ENCODE measurements at places on chromosomes 16 and 17.

DNA sequence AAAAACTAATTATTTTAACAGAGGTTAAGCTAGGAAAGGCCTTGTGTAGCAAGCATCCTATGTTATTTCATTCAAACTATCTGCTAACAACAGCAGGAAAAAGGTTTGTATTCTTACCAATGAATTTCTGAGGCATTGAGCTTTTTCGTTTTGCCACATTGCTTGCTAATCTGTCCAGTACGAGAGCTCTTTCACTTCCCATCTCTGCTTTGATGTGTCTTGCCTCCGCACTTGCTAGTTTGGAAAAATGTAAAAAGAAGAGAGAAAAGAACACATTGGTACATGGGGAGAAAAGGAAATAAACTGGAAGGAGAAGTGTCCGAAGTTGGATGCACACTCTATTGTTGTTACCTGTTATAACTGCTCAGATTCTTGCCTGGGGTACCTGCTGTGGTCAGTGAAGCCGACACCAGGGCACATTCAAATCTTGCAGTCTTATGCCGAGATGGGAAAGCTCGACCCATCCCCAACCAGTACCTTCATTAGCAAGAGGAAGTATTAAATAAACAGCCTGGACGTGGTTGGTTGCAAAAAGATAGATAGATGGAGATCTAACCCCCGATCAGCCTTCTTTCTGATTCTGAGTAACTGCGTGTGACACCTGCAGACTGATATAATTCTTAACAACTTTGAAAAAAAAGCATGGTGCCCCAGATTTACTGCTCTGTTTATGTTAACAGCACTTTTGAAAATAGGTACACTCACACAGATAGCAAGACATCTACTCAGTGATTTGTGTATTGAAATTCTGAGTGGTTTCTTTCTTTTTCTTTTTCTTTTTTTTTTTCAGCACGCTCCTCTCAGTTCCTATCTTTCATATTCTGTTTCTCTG lies 40.0 kb downstream of the GRB7 start:
- DNase-seq, result no peak

DNA sequence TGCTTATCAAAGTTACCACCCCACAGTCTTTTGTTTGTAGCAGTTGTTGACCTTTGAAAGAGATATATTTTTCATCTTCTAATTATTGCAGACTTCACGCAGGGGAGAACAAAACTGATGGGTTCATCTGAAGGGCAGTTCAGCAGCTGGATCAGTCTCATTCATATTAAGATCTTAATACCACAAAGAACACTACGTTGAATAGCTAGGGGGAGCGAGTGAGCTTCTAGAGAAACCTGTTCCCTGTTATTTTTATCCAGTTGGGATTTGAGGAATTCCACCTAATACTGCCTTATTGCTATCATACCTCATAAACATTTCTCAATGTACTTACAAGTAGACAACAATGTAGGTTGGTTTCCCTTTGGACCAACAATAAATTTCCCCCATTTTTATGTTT lies 306.1 kb upstream of the KIF2B start:
- DNase-seq, result no peak

GRCh38 chr17:74521701-74522201 lies 9.5 kb downstream of the CD300LB start:
- no peak for DNase-seq

DNA sequence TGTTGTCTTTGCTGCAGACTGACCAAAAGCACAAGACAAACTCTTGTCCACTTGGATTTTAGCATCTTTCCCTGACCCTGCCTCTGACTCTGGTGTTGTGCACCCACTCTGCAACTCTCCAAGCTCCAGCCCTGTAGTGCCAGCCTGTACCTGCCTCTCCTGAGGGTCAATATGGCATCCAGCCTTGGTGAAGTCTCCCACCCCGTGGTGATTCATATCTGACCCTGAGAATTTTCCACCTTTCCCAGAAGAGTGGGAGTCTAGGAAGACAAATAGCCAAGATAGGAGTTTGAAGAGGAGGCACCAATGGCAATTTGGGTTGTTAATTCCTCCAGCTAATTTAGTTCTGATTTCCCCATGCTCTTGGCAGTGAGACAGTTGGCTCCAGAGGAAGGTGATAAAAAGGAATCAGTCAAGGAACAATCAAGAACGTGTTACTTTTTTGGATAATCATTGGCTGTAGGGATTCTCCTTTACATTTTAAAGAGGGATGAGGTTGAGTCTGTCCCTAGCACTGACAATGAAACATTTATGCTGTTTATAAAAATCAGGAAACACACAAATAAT lies 416.0 kb downstream of the MAF start:
- DNase-seq, result no peak

GRCh38 chr16:11218604-11218962 lies 37.4 kb downstream of the SOCS1 start:
- DNase-seq, result no peak

DNA sequence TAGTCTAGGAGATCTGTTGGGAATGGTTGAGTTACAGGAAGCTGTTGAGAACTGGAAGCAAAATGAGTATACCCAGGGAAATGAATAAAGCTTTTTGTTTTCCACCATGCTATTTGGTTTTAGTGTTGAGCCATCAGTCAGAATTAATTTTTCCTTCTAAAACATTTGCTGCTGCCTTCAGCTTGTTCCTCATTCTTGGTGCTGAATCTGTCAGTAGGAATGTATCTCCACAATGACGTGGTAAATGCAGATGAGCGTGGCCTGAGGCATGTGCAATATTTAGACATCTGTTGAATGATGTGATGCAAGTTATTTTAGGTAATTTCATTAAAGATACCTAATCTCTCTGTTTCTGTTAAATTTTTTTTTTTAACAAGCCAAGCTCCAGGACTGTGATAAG lies 10.9 kb downstream of the HAPSTR1 start:
- DNase-seq, result no peak

DNA sequence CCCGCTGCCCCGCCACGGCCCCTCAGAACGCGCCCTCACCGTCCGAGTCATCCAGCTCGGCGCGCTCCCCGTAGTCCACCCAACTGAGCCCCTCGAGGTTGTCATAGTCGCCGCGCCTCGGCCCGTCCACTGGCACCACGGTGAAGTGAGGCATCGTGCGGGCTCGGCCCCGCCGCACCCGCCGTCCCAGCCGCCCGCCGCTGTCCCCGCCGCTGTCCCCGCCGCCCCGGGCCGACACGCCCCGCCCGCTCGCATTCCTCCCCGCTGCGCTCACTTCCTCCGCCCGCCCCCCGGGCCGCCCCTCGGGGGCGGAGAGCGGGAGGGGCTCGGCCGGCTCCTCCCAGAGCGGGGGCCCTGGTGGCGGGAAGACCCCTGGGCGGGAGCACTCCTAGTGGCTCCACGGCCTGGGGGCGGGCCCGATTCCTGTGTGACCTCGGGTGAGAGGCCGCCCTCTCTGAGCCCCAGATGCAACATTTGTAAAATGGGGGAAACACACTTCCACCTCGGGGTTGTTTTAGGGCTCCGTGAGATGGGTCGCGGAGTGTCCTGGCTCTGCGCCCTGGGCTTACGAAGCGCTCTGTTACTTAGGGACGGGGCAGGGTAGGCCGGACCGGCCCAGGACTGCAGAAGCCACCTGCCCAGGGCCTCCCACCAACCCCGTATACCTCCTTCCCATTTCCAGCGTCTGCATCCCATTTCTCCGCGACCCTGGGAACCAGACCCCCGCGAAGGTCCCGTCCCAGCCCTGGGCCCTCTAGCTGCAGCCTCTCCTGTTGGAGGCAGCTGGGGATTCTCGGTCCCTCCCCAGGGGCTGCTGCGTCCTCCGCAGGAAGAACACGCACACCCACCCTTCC lies at the start of gene SLC12A4:
TSS of gene SLC12A4 (minus strand) at position 238 of the 854 bp plus-strand sequence. CDS start at position 154, 84 bp downstream.
- DNase-seq, result peak; percentile 56

- DNase-seq, result no peak
Measured at GRCh38 chr17:15893658-15894024, 51.3 kb upstream of the ADORA2B start.

DNA sequence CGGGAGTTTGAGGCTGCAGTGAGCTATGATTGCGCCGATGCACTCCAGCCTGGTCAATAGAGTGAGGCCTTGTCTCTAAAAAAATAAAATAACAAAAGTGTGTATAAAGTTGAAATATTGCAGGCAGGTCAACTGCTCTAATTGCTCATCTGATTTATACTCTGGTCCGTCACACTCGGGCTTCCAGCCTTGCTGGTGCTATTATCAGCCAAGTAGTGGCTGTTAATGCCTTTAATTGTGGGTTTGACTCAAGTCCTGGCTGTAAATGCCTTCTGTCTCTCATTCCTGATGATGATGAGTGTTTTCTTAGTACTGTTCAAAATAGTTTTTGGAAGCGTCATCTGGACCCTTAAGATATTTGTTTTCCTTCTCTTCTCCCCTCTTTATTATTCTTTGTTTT lies 18.4 kb downstream of the SYT17 start:
- no peak for DNase-seq

- no peak for DNase-seq
Measured at GRCh38 chr16:78987666-78988065, 612.9 kb downstream of the MAF start.

DNA sequence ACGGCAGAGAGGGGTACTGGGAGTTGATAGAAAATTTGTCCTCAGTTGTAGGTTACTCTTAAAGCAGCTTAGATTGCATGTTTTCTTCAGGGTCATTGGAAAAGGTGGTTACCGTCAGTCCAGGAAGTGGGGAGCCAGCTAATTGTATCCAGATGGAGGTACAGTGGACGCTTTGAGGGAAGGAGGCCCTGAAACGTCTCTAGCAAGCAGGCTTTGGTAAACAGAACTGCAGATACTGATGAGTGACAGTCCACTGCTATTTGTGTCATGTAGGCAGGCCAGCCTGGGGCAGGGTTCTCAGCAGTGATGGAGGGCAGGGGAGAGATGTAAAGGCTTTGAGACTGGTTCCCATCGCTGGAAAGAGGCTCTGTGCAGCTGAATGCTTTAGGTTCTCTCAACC lies 30.2 kb upstream of the ST6GALNAC1 start:
- no peak for DNase-seq

DNA sequence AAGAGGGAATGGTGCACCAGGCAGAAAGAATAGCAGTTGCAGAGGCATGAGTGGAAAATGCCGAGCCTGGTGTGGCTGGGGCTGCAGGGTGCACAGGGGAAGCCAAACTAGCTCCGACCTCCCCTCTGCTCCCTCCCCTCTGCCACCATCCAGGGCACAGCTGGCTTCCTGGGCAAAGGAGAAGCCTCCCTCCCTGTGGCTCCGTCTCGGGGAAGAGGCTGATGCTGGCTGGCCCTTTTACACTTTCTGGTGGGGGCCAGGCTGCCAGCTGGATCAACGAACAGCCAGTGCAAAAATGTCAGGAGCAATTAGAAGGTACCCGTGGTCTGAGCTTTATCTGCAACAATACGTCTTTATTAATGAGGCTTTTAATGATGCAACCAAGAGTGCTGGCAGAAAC lies 37.1 kb upstream of the KCNJ12 start:
- no peak for DNase-seq

DNA sequence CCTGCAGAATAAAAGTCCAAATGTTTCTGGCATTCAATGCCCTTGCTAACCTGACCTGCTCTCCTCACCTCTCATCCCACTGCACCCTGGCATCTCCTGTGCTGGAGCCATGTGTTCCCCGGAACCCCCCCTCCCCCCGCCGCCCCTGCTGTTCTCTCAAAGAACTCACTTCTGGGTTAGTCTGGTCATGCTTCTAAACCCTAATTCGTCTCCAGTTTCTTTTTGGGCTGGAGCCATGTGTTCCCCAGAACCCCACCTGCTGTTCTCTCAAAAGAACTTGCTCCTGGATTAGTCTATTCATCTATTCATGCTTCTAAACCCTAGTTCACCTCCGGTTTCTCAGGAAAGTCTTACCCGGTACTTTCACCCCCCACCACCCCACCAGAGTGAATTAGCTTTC lies 808 bp upstream of the ALOX15 start:
- DNase-seq, result peak; percentile 48

DNA sequence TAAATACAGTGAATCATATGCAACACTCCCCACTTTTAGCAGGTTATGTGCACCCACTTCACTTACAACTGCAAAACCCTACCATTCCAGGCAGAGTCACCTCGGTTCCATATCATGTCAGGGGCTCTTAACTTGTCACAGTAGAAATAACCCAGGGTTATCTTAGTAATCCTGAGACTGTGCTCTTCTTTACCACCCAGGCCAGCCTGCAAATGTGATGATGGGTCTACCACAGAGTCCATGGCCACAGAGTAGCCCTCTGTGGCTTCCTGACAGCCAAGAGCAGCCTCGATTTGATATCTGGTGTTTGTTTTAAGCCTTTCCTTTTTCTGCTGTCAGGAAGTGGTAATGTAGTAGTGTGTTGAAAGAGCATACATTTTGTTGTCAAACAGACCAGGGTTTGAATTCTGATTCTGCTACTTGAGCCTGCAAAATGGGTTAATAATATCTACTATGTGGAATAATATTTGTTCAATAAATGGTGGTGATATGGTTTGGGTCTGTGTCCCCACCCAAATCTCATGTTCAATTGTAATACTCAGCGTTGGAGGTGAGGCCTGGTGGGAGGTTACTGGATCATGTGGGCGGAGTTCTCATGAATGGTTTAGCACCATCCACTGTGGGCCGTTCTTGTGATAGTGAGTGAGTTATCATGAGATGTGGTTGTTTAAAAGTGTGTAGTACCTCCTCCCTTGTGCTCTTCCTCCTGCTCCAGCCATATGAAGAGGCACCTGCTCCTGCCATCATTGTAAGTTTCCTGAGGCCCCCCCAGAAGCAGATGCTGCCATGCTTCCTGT lies 416.5 kb downstream of the UTP18 start:
- DNase-seq, result no peak

DNA sequence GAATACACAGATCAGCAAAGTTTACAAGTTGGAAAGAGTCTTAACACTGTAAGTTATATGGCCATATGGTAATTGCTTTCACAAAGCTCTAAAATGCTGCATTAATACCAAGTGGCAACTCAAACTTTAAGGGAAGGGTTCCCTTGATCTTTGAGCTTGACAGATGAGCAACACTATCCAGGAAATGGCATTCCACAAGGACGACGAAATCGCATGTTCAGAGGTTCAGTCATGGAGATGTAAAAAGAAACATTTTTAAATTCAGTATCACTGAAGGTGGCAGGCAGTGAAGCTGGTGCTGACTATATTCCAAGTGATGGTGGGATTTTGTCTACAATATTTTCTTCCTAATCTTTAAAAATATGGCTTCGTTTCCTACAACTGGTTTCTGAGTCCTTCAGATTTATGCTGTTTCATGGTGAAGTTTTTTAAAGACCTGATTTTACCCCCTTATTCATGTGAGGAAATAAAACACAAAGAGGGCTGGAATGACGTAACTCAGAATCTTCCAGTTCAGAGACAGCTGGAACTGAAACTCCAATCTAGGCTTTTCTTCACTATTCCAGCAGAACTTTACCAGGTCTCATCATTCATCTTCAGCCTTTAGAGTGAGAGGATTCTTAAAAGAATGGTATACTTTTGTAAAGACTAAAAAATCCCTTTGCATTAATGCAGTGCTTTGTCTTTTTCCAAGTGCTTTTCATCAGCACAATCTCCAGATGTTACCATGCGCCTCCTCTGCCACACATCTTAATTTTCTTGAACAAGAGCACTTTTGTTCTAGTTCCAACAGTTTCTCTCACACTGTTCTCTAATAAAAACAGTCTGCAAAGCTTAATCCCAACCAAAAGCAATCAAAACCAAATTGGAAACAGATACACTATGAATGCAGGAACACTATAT lies 20.2 kb downstream of the CHCT1 start:
- DNase-seq, result no peak

DNA sequence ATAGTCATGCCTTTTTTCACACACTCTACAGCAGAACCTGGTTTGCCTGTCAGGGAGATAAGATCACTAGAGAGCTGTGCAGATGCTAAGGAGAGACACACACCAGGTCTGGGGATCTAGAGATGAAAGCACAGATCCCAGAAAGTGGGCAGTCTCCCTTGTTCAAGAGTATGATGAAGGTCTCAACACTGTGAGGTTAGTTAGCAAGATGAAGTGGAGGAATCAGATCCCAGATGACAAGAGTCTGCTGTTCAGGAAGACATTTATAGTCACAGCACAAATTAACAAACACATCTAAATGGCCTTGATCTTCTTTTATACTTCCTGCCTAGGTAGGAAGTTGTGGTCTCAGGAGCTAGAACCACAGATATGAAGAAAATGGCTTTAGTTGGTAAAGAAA lies 23.4 kb upstream of the SKAP1 start:
- no peak for DNase-seq
